ENCODE measurements at places on chromosomes 7 and 10.

DNA sequence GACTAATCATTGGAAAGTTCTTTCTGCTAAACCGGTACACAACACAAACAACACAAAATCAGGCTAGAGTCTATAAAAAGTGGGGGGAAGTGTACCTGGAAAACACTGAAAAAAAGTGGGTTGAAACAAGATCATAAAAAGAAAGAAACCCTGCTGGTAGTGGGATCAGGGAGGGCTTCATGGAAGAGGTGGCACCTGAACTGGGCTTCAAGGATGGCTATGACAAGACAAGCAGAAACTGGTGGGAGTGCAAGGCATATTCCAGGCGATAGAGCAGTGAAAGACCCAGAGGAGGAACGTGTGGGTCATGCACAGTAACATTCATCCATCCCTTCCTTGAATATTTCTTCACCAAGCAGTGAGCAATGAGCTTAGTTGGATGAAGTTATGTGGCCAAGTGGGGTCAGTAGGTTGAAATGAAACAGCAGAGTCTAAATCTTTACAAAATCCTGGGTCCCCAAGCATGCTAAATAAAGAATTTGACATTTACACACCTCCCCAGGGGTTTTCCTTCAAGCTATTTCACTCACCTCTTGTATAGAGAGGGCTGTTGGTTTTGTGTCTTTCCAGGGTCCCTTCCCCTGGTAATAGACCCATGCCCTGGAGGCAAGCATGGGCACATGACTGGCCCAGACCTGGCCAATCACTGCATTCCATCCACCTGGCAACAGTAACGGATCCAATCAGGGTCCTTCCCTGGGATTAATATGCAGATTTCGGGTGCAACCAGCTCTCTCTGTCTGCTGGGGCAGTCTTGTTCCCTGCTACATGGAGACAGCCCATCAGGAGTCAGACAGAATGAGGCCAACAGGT is 38.2 kb downstream of the SPOCK2 start:
- H3K36me3 ChIP-seq, result no peaks in the 10 kb centered on the region
- DNase-seq, result peak; percentile 48
- H3K27ac ChIP-seq, result no peak overlapping the region
- H3K4me3 ChIP-seq, result no peak overlapping the region

DNA sequence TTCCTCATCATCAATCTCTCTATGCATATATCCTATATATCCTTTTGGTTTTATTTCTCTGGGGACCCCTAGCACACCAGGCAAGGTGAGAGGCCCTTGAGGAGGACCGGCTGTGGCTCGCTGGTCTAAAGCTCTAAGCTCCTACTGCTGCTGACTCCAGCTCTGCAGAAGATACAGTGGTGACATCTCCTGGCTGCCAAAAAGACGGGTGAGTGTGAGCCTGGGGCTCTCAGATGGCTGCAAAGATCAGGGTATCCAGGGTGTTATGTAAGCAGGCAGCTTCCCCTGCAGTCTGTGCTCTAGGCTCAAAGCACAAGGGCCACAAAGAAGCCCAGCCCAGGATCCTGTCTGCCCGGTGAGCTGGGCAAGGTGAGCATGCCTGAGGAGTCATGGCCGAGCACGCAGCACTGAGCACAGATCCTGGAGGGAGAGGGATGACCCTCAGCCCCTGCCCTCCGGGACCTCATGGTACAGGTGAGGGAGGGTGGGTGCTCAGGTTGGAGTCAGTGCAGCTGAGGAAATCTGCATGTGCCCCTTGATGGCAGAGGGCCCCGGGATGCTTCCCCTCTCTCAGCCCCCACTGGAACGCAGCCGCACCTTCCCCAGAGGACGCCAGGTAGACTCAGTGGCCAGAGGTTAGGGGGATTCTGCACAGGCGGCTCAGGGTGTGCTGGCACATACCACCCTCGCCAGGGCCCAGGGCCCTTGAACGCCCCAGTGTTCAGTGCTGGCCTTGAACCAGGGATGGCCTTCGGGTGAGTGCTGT is 95.4 kb upstream of the INSIG1 start:
- peaks cover 26% of the 10 kb centered on the region for H3K4me1 ChIP-seq
- DNase-seq, result no peak
- no peak overlapping the region for H3K27ac ChIP-seq

DNA sequence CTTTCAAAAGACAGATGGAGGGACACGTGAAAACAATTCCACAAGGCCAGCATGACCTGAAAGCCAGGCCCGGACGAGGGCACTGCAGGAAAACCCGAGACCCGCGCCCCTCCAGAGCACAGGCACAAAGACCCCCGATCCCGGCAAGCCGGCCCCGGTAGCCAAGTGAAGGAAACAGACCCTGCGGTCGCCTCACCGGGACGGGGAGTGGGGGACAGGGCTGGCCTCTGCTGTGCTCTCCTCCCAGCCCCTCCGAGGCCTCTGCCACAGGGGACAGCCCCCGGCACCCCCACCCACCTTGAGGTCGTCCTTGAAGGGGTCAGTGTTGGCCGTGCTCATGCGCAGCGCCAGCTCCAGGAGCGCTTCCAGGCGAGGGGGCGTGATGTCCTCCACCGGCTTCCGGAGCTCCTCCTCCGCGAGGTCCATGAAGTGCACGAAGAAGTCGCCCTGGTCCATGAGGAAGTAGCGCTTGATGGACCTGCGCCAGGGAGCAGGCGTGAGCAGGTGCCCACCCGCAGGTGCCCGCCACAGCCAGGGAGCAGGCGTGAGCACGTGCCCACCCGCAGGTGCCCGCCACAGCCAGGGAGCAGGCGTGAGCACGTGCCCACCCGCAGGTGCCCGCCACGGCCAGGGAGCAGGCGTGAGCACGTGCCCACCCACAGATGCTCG is 11.3 kb upstream of the ADAM8 start:
- H3K36me3 ChIP-seq, result no peaks in the 10 kb centered on the region
- H3K27me3 ChIP-seq, result no peaks in the 10 kb centered on the region
- no peak overlapping the region for H3K4me3 ChIP-seq
- no peak overlapping the region for H3K27ac ChIP-seq

- H3K4me3 ChIP-seq, result no peak overlapping the region
- no peak for DNase-seq
- no peaks in the 10 kb centered on the region for H3K4me1 ChIP-seq
- H3K27me3 ChIP-seq, result no peaks in the 10 kb centered on the region
- no peak overlapping the region for H3K27ac ChIP-seq
These were observed 48.9 kb downstream of the PUS7 start for GRCh38 chr7:105473163-105473562.

- no peak for DNase-seq
- H3K4me3 ChIP-seq, result no peak overlapping the region
- no peak overlapping the region for H3K27ac ChIP-seq
These were observed 191.5 kb downstream of the REEP3 start for GRCh38 chr10:63712717-63713115.

- no peaks in the 10 kb centered on the region for H3K4me1 ChIP-seq
- no peak overlapping the region for H3K4me3 ChIP-seq
- no peaks in the 10 kb centered on the region for H3K36me3 ChIP-seq
- no peaks in the 10 kb centered on the region for H3K27me3 ChIP-seq
These were observed 211.3 kb upstream of the BMPER start for GRCh38 chr7:33694006-33694405.

GRCh38 chr10:67602268-67602950 is 93.6 kb downstream of the CTNNA3 start:
- no peak for DNase-seq
- H3K27me3 ChIP-seq, result no peaks in the 10 kb centered on the region
- H3K36me3 ChIP-seq, result no peaks in the 10 kb centered on the region
- H3K4me3 ChIP-seq, result no peak overlapping the region

GRCh38 chr10:119680050-119680449 is 28.9 kb downstream of the BAG3 start:
- no peak overlapping the region for H3K27ac ChIP-seq
- no peak for DNase-seq
- H3K27me3 ChIP-seq, result no peaks in the 10 kb centered on the region
- H3K36me3 ChIP-seq, result no peaks in the 10 kb centered on the region

DNA sequence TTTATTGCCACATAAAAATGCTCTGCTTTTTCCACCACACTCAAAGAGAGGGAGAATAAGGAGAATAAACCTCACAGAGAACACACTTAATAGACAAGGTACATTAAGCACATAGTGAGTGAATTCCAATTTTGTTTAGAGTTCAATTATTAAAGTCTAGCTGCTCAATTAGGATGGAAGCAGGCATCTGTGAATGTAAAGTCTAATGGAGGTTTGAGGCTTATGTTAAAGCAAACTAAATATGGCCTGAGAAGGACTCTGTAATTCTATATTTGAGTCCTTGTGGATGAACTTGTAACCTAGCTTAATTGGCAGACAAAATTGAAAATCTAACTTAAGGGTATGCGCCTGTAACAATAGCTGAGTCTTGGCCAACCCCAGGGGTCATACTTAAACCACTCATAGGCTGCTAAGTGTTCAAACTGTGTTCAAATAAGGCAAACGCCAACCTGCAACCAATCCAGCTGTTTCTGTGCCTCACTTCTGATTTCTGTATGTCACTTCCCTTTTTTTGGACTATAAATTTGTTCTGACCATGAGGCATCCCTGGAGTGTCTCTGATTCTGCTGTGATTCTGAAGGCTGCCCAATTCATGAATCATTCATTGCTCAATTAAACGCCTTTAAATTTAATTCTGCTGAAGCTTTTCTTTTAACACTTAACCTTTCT is 31.3 kb upstream of the NME8 start:
- DNase-seq, result peak; percentile 42
- H3K27me3 ChIP-seq, result no peaks in the 10 kb centered on the region
- H3K4me1 ChIP-seq, result no peaks in the 10 kb centered on the region
- no peaks in the 10 kb centered on the region for H3K36me3 ChIP-seq
- H3K4me3 ChIP-seq, result no peak overlapping the region

DNA sequence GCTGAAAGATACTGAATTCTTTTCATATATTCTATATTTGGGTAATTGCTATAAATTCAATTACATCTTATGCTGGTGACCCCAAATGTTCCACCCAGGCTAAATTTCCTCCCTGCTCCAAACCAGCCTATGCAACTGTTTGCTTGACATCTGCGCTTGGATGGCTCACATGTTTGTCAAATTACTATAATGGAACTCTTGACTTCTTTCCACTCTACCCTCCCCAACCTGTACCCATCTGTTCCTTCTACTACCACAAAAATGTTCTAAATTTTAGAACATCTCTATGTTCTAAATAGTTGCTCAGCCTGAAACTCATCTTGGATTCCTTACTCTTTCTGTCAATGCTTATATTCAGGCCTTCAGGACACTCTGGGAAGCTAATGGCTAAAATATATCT is 249.9 kb upstream of the SMIM30 start:
- H3K4me1 ChIP-seq, result no peaks in the 10 kb centered on the region
- no peak for DNase-seq
- H3K27ac ChIP-seq, result no peak overlapping the region
- H3K4me3 ChIP-seq, result no peak overlapping the region

DNA sequence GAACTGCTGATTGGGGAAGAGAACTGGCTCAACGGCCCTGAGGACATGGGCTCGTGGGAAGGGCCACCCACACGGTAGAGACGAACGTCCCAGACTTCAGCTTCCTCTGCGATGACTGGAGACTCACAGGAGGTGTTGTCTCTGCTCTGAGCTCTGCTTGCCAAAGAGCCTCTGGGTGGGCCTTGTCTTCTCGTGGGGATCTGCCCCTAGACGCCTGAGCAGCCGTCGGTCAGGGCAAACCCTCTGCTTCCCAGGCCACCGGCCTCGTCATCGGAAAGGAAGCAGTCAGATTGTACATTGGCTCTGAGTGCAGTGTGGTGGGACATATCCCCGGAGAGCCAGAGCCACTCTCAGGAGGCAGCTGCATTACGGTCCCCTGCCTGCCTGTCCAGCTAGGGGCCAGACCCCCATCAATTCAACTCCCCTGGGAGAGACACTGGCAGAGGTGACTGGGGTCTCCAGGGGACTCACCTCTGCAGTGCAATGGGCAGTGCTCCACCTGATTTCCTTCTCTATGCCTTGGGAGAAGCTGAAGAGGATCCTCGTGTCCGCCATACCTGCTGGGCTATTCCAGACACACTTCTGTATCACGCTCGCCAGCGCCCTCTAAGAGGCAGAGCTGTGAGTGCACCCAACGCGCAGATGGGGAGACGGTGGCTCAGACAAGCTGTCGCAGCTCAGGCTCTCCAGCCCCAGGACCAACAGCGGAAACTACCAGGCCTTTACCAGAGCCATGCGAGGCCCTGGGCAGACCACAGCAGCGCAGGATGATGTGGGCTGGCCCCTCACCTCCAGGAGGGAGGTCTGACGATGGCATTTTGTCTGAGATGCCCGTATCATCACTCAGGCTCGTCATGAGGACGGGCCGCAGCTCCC is 227.4 kb downstream of the TCERG1L start:
- H3K36me3 ChIP-seq, result no peaks in the 10 kb centered on the region
- no peaks in the 10 kb centered on the region for H3K4me1 ChIP-seq
- no peak overlapping the region for H3K27ac ChIP-seq
- no peak overlapping the region for H3K4me3 ChIP-seq
- H3K27me3 ChIP-seq, result no peaks in the 10 kb centered on the region

- H3K36me3 ChIP-seq, result no peaks in the 10 kb centered on the region
- no peaks in the 10 kb centered on the region for H3K27me3 ChIP-seq
- H3K4me3 ChIP-seq, result no peak overlapping the region
- no peak overlapping the region for H3K27ac ChIP-seq
- H3K4me1 ChIP-seq, result no peaks in the 10 kb centered on the region
These were observed 24.9 kb upstream of the SLC29A3 start for GRCh38 chr10:71294091-71294561.

DNA sequence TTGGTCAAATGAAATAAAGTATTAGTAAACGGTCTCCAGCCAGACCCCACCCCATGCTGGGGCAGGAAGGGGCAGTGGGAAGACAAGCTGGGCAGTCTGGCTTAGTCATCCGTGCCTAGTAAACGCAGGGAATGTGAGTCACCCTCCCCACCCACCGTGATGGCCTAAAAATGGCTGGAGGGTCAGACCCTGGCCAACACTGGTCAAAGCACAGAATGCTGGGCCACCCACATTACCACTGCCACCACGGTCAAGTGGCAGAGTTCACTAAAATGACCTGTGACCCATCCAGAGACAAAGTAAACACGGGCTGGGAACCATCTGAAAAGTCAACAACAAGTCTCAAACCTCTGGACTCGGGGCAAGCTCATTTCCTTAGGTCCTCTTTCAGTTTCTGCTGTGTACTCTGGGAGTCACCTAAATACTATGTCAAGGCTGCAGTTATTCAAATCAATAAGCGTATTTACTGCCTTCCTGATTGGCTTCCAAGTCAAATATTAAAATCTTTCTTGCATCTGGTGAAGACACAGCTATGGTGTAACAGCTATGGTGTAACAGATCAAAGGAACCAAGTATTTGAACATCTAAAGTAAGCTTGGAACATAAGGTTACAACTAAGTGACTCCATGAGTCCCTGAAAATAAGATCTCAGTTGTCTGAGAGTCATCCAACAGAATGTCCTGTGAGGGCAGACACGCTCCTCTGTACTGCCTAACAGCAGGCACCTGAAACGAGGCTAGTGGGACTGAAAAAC is 3.0 kb downstream of the ZFAND2A start:
- H3K27ac ChIP-seq, result no peak overlapping the region
- H3K4me3 ChIP-seq, result no peak overlapping the region
- H3K4me1 ChIP-seq, result peaks cover 24% of the 10 kb centered on the region
- DNase-seq, result no peak

GRCh38 chr10:62050893-62051433 is 149.5 kb downstream of the ARID5B start:
- no peak overlapping the region for H3K27ac ChIP-seq
- H3K27me3 ChIP-seq, result no peaks in the 10 kb centered on the region
- H3K36me3 ChIP-seq, result no peaks in the 10 kb centered on the region
- no peak overlapping the region for H3K4me3 ChIP-seq
- DNase-seq, result no peak

Measured in Karpas-422 (cell line).